ENCODE measurements at places on chromosomes 2 and 18.

DNA sequence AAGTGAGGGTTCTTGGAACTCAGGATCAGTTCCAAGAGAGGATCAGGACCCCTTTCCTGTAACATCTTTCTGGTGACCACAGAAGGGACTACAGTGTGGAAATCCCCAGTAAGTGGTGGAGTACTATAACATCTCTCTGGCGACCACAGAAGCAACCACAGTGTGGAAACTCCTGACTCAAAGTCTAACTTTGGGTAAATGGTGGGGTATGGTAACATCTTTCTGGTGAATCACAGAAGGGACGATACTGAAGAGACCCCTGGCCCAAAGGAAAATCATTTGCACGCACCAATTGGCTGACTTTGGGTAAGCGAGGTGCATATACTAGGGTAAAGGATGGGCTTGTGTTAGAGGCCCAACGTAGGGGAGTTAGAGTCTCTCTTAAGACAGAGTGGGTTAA lies 56.3 kb upstream of the GULP1 start:
- ATAC-seq, result peak; percentile 66

DNA sequence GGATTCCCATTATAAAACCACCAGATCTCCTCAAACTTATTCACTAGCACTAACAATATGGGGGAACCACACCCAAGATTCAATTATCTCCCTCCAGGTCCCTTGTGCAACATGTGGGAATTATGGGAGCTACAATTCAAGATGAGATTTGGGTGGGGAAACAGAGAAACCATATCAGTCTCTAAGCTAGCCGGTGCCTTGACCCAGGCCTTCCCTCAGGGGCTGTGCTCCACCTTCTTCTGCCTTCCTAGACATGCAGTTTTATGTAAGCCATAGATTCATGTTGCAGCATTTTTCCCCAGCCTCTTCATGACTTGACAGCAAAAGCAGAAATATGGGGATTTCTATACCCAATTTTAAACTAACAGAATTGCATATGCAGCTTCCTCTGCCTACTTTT lies 559.2 kb downstream of the TNS1 start:
- no peak for ATAC-seq

DNA sequence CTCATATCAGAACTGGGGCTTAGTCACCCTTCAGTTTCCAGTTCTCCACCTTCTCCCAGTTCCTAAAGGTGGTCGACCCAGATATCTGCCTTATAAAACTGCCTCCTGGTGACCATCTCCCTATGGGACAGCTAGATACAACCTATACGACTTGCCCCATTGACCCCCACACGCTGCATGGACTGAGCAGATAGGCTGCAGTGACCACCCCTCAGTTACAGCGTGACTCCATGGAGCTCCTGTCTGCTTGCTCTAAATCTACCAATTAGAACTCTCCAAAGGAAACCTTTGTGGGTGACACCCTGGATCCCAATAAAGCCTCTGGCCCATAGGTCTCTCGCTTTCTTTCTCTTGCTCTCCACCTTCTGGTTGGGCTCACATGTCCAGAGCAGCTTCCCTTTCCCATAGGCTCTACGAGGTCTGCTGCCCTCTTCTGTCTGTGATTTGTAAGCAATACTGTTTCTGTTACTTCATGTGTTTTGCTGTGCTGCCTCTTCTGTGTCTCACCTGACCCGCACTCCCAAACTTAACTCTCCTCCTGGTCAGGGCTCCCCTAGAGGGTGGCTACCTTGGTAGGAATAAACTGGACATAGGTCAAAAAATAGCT lies 971.3 kb upstream of the FAM98A start:
- ATAC-seq, result no peak

DNA sequence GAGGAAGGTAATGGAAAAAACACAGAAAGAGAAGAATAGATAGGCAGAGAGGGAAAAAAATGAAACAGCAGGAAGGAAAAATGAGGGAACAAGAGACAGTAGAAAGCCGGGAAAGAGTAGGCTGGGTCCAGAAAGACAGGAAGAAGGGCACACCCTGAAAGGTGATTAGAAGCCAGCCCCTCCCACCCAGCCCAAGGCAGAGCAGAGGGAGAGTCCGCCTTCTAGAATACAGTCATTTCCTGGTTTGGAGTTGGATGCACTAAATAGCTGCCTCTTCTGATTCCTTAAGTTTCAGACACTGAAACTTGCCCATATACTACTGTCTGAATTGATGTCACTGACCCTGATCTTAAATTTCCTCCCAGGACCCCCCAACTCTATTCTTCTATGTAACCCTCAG lies 17.9 kb upstream of the DSG3 start:
- no peak for ATAC-seq

DNA sequence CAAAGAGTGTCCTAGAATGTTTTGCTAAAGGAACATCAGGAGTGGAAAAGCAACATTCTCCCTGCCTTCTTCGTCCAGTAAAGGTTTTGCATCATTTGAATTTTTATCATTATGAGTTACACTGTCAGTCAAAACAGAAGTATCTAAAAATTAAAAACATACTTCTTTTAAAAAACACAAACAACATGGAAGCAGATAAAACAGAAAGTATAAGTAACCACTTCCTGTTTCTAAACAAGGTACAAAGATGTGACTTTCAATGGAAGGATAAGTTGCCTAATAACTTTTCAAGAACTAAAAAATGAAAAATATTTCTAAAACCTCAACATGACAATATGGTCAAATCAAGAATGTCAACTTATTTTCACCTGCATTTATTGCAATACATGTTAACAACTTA lies 158.2 kb downstream of the STK39 start:
- ATAC-seq, result peak; percentile 24

- no peak for ATAC-seq
Measured at GRCh38 chr2:45002686-45003085, 6.6 kb downstream of the SIX2 start.

GRCh38 chr2:119788752-119789151 lies 29.0 kb downstream of the PTPN4 start:
- ATAC-seq, result no peak

- ATAC-seq, result no peak
Measured at GRCh38 chr2:191220671-191221070, 24.5 kb upstream of the MYO1B start.

DNA sequence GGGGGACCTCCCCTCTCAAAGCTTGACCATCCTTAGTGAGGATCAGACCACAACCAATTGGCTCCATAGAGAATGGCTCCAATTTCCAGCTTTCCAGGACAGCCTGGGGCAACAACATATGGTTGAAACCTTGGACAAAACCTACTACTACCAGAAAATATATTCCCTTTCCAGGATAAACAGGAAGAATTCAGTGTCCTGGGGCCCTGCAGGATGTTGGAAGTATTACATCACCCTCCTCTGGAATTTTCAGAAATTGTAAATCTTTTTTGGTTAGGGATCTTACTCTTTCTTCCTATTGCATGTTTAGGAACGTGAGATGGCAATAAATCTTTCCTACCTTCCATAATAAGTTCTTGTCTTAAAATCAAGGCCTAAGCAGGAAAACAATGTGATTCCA lies 158.9 kb upstream of the MEIS1 start:
- ATAC-seq, result no peak

DNA sequence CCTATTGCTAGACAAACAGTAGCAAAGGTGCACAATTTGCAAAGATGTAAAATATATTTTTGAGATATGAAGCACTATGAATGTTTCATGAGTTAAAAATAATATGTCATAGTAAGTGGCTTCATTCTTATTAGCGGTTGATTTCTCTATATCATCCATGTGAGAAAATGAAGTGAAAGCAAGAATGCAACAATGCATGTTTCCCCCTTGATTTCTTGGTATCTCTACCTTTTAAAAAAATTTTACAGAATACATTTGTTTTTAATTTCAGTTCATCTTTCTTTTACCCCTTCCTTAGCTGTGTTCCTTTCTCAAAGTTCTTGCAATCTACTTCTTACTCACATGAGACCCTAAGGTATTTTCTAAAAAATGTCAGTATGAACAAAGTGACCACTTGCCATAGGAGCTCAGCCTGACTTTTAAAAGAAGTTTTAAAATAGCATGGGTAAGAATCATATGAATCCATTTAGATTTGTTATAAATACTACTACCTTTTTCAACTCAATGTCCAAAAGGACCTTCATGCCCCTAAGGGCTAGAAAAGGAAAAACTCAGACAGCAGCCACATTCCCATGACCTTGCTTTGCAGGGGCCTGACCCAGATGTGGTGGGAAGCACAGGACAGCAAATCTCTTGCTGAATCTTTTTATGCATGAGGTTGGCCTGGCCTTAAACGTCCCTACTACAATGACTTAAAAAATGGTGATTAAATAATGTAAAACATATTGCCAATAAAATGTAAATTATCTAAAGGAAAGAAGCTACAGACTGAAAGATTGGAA lies 14.8 kb upstream of the SLC38A11 start:
- no peak for ATAC-seq

- ATAC-seq, result peak; percentile 58
Measured at GRCh38 chr18:54357082-54357659, 487 bp downstream of the STARD6 start.

DNA sequence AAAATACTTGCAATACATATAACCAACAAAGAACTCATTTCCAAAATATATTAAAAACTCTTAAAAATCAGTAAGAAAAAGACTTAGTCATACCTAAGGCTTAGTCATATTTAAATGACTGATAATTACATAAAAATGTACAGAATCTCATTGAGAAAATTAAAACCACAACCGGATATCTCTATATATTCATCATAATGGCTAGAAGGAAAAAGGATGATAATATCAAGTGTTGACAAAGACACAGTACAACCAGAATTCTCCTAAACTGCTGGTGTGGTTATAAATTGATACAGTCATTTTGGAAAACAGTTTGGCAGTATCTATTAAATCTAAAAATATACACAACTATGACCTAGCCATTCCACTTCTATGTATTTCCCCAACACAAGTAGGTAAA lies 27.1 kb upstream of the IHH start:
- ATAC-seq, result peak; percentile 19

DNA sequence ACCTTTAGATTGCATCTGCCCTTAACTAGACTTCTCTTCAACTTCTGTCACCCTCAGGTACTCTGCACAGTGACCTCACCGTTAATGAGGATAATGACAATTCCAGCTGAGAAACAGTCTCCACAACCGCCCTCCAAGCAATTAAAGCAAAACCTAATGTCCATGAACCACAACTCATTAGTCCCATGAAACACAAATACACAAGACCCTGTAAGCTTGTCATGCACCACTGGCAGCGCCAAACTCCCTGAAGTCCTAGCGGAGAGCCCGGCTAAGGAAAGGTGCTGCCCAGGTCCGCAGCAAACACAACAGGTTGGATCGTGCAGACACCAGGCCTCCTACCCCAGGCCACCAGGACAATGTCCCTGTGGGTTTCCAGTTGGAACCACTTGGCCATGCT lies 7.4 kb downstream of the SMAD7 start:
- no peak for ATAC-seq

DNA sequence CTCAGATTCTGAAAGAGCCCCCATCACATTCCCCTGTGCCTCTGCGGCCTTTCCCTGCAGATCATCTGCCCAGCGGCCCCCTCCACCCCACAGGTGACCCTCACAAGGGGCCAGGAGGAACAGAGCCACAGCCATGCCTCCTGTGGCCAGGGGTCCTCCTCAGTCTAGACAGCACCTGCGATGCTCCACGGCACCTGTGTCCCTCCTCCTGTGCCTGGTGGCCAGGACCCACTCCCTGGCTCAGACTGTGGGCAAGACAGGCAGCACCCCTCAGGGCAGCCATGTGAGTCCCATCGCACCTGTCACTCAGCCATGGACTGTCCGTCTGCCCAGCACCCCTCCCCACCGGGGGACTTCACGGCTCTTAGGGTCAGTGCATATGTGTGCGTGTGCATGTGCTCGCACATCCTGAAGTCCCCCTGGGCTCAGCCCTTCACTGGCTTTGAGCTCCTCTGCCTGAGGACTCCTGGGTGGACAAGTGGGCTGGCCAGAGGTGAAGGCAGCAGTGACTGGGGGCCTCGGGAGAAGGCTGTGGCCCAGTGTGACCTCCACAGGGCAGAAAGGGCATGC lies 237.7 kb downstream of the ATAD2B start:
- ATAC-seq, result no peak

GRCh38 chr18:80108121-80108536 lies 933 bp upstream of the ADNP2 start:
- ATAC-seq, result no peak

GRCh38 chr2:79982445-79982844 lies 322.1 kb downstream of the LRRTM1 start:
- ATAC-seq, result no peak

GRCh38 chr2:74578408-74578807 lies 23.9 kb downstream of the DOK1 start:
- peak; percentile 28 for ATAC-seq

- ATAC-seq, result no peak
Measured at GRCh38 chr2:200159357-200159707, 147.2 kb upstream of the SPATS2L start.

DNA sequence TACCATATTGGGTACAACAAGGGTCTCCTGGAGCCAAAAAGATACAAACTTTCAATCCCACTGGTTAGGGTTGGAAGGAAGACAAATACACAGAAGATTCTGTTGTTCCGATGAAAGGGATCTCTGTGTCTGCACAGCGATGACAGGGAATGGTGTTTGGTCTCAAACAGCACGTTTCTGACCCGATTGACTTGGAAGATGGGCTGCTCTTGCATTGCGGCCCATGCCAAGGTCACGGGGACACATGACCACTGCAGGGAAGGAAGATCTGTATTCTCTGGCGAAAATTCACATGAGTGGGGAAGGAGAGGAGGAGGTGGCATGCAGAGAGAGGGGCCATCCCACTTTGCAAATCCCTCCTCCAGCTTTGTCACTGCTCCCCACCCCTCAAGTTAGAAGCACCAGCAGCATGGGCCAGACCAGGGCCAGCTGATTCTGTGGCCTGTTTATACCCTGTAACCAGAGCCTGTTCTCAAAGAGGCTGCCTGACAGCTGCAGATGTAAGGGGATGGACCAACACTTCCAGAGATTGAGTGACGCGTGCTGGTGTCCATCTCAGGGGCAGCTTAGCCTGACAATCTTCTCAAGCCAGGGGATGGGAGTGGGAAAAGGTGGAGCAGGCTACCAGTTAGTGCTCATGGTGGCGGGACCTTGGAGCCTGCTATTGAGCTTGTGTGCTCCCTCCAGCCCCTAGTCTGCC lies 57.2 kb downstream of the TNP1 start:
- no peak for ATAC-seq

DNA sequence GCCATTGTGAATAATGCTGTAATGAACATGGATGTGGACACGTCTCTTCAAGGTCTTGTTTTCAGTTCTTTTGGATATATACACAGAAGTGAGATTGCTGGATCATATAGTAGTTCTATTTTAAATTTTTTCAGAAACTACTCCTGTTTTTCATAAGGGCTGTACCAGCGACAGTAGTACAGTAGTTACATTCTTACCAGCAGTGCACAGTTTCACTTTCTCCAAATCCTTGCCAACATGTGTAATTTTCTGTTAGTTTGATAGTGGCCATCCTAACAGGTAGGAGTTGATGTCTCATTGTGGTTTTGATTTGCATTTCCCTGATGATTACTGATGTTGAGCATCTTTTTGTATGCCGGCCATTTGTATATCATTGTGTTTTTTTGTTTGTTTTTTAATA lies 81.7 kb downstream of the EPC2 start:
- ATAC-seq, result peak; percentile 85

- peak; percentile 31 for ATAC-seq
Measured at GRCh38 chr2:10688921-10689807, 611 bp downstream of the NOL10 start.
